ENCODE measurements at places on chromosomes 3 and 15.

DNA sequence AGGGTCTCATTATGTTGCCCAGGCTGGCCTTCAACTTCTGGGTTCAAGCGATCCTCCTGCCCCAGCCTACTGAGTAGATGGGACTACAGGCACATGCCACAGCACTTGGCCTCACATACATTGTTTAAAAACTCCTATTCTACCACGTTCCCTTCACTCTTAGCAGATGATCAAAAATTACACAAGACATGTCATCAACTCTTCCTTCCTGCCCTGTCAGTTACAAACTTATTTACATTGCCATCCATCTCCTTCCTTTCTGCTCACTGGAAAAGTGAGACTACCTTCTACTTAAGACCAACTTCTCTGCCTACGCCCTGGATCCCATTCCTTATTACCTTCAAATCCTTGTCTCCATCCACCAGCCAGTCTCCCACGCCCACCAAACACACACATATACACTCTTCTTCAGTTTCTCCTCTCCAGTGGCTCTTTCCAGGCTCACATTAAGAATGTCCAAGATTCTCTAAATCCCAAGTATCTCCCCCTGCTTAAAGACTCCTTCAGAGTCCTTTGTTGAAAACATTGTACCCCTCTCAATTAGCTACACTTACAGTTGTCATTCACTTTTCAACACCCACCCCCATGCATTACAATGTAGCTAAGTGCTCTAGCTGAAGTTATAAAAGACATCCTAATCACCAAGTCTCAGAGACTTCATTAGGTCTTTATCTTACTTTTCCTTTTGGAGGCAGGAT is 4.3 kb downstream of the PEAK1 start:
- no peak for DNase-seq

DNA sequence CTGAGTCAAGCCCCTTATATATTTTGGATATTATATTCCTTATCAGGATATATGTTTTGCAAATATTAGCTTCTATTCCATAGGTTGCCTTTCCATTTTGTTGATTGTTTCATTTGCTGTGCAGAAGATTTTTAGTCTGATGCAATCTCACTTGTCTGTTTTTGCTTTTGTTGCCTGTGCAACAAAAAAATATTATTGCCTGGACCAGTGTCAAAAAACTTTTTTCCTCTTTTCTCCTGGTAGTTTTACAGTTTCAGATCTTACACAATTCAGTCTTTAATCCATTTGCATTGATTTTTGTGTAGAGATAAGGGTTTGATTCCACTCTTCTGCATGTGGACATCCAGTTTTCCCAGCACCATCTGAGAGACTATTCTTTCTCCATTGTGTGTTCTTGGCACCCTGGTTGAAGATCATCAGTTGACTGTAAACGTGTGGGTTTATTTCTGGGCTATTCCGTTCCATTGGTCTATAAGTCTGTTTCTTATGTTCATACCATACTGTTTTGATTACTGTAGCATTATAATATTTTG is 228.9 kb upstream of the NR2E3 start:
- DNase-seq: no peak

DNA sequence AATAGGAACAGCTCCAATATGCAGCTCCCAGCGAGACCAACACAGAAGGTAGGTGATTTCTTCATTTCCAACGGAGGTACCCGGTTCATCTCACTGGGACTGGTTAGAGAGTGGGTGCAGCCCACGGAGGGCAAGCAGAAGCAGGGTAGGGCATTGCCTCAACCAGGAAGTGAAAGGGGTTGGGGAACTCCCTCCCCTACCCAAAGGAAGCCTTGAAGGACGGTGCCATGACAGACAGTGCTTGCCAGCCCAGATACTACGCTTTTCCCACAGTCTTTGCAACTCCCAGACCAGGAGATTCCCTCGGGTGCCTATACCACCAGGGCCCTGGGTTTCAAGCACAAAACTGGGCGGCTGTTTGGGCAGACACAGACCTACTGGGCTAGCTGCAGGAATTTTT is 576.9 kb upstream of the NECTIN3 start:
- no peak for DNase-seq

- DNase-seq: no peak
These were observed 17.3 kb downstream of the ZDHHC19 start for GRCh38 chr3:196193736-196194541.

DNA sequence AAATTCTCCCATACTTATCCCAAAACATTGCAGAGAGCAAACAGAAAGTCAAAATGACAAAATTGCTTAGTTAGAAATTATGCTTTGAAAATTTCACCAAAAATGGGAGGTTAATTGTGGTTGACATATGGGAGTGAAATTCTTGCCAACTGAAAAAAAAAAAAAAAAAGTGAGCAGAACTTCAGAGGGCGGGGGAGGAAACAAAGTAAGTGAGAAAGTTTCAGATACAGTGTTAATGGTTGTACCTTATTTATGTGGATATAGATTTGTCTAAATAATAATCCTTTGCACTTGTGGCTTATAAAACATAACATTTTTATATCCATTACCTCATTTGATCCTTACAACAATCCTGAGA is 91.5 kb upstream of the RAP2B start:
- DNase-seq: no peak

- no peak for DNase-seq
These were observed 42.2 kb upstream of the PLCL2 start for GRCh38 chr3:16842272-16843270.

- no peak for DNase-seq
These were observed 7.8 kb downstream of the CCDC80 start for GRCh38 chr3:112633191-112633590.

GRCh38 chr15:68693071-68693470 is 114.3 kb downstream of the CORO2B start:
- DNase-seq: no peak

Measured in SW 1271 (cell line).